Suppressor macrophage (primary cell): ENCODE measurements at places on chromosomes 2 and 18.

DNA sequence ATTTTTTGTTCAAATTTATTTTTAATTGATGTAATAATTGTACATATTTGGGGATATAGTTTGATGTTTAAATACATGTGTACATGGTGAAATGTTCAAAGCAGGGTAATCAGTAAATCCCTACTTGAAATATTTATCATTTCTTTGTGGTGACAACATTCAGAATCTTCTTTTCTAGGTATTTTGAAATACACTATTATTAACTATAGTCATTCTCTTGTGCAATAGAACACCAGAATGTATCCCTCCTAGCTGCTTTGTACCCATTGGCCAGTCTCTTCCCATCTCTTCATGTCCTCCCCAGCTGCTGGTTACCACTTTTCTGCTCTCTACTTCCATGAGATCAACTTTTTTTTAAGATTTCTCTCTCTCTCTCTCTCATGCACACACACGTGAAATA lies 126.5 kb downstream of the ZNF407 start:
- DNase-seq = no peak

GRCh38 chr2:203786549-203787351 lies 80.3 kb downstream of the CD28 start:
- DNase-seq = peak; percentile 84

DNA sequence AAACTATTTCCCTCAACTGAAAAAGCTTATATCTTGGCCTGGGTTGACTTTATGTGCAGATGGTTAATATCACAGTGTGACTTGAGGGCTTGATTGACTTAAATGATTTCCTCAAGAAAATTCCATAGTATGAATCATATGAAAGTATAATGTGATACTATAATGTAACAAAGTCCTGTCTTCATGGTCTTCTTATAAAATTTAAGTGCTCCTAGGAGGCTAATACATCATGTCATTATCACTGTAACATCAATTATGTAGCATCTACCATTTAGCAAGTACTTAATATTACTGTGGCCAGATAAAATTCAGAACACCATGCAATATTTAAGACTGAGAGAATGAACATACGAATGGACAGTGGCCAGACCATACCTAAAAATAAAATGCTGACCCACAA lies 276.1 kb downstream of the RIT2 start:
- DNase-seq = no peak

DNA sequence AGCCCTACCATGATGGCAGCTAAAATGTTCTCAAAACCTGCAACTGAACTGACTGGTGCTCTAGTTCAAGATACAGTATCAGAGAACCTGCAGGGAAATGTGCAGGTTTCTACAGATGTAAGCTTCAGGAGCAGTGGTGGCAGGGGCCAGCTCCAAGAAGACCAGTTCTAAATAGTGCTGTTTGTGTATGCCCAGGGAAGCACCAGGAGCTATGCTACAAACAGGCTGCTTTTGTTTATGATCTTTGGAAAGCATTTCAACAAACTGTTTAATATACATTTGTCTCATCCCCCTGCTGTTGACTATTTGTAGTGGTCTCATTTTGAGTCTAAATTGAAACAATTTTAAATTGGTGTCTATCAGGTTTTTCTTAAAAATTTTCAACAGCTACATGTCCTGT lies 20.7 kb downstream of the FZD5 start:
- no peak for DNase-seq

DNA sequence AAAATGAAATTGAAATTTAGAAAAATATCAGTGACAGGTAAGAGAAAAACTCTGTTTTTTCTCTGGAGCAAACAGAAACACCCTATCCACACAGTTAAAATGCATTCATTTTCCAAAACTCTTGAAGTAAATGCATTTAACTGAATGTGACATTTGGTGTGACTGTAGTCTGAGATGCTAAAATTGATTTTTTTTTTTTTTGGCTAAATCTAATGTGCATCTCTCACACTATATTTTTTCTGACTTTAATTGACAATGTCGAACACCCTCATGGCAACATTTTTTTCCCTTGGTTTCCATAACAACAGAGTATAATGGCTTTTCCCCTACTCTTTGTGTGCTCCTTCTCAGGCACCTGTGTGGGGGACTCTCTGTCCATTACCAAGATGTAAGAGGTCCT lies 366.4 kb downstream of the XIRP2 start:
- DNase-seq = no peak
